ENCODE measurements at places on chromosomes 6 and 20. TPM values are rescaled to one million over a fixed set of nuclear protein-coding genes. Genes with fewer than 3 reads are reported as not detected.

Gene RMND1
- total RNA-seq = 30.0 TPM

- no peak for DNase-seq
Measured at GRCh38 chr6:30880698-30881252, 3.5 kb upstream of the DDR1 start.

- DNase-seq = no peak
Measured at GRCh38 chr20:63568986-63569949, 4.8 kb downstream of the HELZ2 start.

- no peak for DNase-seq
Measured at GRCh38 chr6:40535110-40535818, 51.9 kb downstream of the LRFN2 start.

DNA sequence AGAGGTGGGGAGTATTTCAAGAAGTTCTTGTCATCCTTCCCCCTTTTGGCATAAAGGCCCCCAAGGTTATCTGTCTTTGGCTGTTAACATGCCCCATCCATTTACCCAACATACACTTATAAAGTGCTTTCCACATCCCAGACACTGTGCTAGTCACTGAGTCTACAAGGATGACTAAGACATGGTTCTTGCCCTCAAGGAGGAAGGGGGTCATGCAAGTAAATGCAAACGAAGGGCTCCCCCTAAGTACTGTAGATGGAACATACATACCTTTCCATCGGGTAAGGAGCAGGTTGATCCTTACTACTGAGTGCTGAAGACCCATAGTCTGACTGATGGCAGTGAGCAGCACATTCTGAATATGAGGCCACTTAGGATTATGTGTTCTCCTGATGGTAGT is 38.3 kb downstream of the HECA start:
- DNase-seq = no peak

GRCh38 chr6:30169658-30170614 is 6.6 kb downstream of the TRIM15 start:
- peak; percentile 62 for DNase-seq

DNA sequence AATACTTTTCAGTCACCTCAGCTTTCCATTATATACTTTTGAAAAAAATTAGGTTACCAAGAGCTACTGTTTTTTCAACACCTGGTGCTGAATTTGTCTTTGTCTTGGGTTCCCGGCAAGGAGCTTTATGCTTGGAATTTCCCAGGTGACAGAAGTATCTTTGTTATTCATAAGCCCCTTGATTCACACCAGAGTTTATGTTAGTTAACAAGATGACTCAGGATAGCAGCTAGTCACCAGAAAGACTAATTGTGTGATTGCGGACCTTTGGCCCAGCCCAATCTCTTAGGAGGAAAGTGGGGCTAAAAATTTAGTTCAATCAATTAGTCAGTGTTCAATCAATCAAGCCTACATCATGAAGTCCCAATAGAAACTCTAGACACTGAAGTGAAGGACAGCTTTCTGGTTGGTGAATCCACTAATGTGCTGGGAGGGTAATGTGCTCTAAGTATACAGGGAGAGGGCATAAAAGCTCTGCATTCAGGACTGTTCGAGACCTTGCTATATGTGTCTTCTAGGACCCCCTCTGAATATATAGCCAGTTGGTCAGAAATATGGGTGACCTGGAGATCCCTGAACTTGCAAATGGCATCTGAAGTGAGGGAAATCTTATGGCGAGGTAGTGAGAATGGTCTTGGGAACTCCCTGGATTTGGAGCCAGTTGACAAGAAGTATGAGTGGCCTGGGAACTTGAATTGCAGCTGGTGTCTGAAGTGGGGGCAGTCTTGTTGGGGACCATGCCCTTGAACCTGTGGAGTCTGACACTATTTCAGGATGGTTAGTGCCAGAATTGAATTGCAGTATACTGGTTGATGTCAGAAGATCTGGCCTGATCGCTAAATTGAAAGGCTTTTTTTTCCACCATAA is 16.2 kb downstream of the TMEM30A start:
- DNase-seq = no peak

DNA sequence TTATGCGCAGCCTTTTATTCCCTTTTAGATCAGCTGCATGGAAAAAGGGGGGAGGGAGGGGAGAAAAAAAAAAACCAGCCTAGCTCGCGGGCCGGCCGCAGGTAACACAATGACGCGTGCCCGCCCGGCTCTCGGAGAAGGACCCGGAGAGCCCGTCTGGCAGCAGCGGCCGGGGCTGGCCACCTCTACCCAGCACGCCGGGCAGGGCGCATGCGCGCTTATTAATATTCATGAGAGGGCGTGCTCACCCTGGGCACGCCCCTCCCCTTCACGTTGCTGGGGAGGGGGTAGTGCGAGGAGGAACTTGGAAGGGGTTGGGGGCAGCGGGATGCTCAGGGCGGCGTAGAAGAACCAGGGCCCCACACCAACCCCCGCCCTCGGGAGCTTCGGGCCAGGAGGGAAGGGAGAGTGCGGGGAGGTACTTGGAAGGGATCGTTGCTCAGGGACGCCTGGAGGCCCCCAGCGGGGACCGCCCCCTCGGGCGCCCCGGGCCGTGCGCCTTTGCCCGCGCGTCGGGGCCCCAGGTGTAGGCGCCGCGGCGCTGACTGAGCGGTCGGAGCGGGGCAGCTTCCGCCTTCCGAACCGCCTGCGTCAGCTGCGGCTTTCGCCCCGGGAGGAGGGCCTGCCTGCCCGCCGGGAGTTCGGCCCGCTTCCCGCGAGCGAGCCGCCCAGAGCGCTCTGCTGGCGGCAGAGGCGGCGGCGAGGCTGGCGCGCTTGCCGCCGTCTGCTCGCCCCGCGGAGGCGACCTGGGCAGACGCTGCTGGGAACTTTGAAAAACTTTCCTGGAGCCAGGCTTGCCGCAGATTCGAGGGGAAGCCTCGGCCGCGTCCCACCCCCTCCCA is at the start of gene JAG1:
Gene JAG1, minus strand, starts transcription at position 158 of the 842 bp plus-strand sequence. CDS start 469 bp downstream, outside the sequence.
- DNase-seq = peak; percentile 94

- DNase-seq = no peak
Measured at GRCh38 chr6:5950361-5950785, 56.4 kb downstream of the NRN1 start.

DNA sequence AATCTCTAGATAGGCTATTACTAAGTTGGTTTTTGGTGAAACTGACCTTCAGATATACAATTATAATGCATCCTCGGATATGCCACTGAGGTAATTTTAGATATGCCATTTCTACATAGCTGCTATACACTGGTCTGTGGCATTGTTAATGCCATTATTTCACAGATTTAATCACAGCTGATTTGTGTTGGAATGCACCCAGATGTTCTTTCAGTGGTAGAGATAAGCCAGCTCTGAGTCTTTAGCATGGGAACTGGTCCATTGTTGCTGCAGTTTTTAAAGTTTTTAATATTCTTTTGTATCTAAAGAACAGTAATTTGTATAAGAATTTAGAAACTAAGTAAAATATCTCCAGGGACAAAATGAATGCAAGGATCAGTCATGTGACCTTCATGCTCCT is 6.8 kb downstream of the TMX4 start:
- DNase-seq = no peak

Gene MATN4
- not detected for total RNA-seq

DNA sequence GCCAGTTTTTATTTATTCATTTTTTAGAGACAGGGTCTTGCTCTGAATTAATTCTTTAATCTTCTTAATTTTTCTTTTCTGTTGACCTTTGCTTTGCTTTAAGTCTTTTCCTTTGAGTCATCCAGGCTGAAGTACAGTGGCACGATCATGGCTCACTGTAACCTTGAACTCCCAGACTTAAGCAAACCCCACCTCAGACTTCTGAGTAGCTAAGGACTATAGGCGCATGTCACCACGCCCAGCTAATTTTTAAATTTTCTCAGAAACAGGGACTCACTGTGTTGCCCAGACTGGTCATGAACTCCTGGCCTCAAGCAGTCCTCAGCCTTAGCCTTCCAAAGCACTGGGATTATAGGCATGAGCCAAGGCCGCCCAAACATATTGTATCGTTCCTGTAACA is 71.3 kb upstream of the GNRH2 start:
- DNase-seq = no peak

DNA sequence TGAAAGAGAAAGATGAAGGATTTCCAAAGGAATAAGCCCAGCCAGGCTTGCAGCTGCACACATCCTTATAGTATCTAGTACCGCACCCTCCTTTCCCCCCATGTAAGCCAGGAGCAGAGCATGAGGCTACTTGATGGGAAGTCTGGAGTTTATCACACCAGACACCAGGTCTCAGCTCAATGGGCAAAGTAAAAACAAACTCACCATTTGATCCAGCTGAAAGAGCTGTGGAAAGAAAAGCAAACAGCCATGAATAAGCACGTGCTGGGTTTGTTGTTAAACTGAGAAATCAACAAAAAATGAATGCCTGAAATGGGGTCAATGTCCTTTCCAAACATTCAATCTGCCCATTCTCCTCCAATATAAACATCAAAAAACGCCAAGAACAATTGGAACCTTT is 50.6 kb upstream of the MAP7 start:
- DNase-seq = peak; percentile 88

Gene FAM110A
- total RNA-seq = 5.2 TPM

Gene TSBP1
- total RNA-seq = under 0.01 TPM

Gene GPR6
- not detected for total RNA-seq

DNA sequence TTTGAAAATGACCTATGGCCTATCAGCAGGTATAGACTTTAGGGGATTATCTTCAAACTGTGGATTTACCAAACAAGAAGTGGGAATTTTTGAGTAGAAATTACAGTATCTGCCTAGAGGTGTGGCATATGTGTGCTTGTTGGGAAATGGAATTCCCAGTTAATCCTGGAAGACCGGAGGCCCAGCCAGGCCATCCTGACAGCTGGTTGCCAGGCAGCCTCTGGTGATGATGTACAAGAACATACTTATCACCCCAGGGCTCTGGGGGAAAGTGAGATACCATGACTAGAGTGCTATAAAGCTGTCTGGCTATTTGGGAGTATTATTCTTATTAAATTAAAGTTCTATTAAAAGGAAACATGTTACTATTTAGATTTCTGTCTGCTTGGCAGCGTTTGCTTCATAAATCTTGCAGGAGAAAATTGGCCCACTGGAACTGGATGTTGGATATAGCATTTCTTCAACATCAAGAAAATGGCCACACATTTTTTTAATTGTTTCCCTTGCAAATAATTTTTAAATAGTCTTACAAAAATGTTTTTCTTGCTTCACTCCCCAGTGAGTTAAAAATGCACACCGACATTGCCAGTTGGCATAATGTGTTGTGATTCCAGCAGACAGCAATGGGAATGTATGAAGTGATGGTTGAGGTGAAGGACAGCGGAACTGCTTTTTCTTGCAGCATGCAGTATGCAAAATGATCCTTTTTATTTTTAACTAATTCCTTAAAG is 187.8 kb downstream of the MYLK4 start:
- DNase-seq = peak; percentile 25

- no peak for DNase-seq
Measured at GRCh38 chr6:91141346-91141745, 554.5 kb upstream of the MAP3K7 start.

GRCh38 chr6:157236040-157236725 is 87.1 kb downstream of the TMEM242 start:
- no peak for DNase-seq

- no peak for DNase-seq
Measured at GRCh38 chr6:146931214-146931613, 273.0 kb upstream of the STXBP5 start.

- peak; percentile 49 for DNase-seq
Measured at GRCh38 chr6:6885521-6886170, 222.1 kb upstream of the RREB1 start.

DNA sequence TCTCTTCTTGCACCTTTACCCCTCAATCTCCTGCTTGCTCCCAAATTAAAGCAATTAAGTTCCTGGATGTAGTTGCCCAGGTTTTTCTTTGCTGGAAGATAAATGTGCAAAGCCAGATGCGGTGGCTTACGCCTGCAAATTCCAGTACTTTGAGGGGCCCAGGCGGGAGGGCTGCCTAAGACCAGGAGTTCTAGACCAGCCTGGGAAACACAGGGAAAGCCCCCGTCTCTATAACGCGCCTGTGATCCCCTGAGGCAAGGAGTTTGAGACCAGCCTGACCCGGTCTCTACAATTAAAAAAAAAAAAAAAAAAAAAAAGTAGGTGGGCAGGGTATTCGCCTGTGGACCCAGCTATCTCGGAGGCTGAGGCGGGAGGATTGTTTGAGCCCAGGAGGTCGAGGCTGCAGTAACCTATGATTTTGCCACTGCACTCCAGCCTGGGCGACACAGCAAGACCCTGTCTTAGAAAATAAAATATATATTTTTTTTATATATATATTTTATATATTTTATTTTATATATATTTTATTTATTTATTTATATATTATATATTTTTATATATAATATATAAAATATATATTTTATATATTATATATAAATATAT is 461 bp upstream of the DCDC2 start:
- no peak for DNase-seq

GRCh38 chr6:45882671-45883070 is 133.0 kb downstream of the CLIC5 start:
- no peak for DNase-seq

DNA sequence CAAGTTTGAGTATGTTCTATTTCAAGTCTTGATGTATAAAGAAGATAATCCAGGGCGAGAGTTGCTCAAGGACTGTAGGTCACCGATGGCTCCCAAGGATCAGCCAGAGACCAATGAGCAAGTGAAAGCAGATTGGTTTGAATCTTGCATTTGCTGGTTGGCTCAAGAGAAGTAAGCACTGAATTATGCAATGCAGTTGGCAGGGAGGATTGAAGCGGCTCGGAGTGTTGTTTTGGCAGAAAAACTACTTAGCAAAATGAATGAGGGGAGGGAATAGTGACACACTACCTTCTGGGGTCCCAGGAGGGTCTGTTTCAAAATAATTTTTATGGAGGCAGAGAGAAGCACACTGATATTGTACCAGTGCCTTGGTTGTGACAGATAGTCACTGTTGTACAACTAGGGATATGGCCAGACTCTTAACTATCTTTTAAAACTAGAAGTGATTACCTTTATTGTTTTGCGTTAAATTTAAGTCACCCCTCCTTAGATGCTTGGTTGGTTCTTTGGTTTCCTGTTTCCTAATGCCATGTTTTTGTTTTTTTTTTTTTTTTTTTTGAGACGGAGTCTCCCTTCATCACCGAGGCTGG is 15.7 kb downstream of the SASH1 start:
- peak; percentile 87 for DNase-seq

DNA sequence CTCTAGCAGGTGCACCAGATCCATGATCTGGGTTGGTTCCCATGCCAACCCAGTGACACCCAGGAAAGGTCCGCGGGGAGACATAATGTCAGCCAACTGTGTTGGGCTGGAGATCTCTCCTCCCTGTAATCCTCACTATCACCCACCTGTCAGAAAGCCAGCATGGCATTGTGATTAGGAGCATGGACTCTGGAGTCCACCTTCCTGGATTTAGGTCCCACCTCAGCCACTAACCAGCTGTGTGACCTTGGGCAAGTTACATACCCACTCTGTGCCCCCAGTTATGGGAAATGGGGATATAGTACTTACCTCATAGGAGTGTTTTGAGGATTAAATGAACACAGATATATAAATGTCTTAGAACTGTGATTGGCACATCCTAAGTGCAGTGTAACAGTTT is 97.9 kb downstream of the ZDHHC14 start:
- no peak for DNase-seq

Gene EXOC2
- total RNA-seq = 29.8 TPM

DNA sequence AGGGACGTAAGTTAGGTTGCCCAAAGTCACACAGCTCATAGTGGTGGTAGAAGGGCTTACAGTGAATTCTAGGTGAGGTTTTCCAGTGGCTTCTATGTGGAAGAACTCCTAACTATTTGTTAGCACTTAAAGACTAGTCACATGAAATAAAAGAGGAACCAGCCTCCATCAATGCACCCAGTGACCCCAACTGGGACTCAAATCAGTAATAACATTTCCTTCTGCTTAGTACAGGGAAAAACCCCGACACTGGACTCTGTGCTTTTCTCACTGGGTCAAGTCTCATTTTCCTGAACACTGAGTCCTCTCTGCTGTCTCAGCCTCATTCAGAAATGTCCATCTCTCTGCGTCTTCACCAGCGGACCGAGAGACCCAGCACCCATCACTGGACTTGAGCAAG is 89.2 kb downstream of the SLC22A23 start:
- DNase-seq = no peak

Data from fibroblast of villous mesenchyme (primary cell).